Activated B cell treated with CpG ODN at 0.5 μM for 24 hours (primary cell): ENCODE measurements at places on chromosomes 6 and 20.

- DNase-seq, result no peak
Observed at GRCh38 chr20:44714701-44715498, at the start of gene CCN5. TSS of gene CCN5 (plus strand) at chr20:44715369. CDS start at chr20:44715391, 22 bp downstream.

GRCh38 chr20:24993337-24994185 lies 1.0 kb upstream of the APMAP start:
- no peak for DNase-seq

- no peak for DNase-seq
Observed at GRCh38 chr20:37781626-37782025, 87.8 kb downstream of the CTNNBL1 start.

DNA sequence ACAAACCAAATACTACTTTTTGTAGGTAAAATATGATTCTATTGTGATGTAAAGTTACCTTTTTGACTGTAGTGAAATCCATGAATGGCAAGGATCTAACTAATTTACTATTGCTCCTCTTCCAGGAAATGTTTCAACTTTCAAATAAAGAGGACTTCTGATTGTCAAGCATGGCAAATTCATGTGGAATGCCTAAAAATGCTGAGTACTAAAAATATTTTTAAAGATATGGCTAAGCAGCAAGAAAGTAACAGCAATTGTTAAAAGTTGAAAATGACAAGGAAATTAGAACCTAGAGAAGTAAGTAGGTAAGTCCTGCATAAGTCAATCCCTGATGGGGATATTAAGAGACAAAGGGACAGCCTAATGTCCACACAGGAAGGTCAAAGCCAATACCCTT lies 126.0 kb downstream of the BACH2 start:
- DNase-seq, result no peak

DNA sequence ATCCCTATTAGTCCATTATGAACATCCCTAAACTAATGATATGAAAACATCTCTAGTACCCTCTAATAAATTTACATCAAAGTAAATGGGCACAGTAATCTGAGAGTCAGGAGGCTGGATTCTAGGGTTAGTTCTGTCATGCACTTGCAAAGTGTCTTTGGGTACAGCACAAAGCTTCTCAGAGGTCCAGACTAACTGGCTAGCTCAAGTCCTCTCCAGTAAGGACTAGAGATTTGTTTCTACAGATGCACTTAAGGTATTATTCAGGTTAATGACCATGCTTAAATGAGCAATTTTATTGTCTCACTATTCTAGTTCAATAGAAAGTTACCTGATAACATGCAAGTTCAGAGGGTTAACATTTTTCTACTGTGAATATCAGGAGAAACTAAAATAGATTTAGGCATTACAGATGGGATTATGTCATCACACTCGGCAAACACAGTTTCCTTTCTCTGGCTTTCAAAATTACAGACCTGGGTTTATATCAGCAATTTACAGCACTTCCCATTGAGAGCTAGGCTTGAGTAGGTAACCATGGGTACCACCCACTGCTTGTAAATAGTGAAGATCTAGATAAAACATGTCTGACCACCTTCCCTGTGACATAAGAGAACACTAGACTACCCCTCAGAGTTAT lies 402.9 kb upstream of the RUNX2 start:
- DNase-seq, result no peak

DNA sequence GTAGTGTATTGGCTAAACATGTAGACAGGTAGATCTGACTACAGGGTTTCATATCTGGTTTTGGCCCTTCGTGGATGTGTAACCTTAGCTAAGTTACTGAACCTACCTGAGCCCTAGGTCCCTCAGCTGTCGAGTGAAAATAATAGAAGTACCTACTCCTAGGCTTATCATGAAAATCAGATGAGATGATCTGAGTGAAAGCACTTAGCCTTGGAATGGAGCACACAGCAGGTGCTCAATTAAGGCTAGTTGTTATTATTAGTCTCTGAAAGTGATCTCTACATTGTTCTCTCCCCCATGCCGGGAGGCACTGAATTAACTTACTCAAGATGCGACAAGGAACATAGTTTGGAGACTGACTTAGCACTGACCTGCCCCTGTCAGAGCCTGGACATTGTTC lies 174.7 kb upstream of the ZNF217 start:
- DNase-seq, result no peak

DNA sequence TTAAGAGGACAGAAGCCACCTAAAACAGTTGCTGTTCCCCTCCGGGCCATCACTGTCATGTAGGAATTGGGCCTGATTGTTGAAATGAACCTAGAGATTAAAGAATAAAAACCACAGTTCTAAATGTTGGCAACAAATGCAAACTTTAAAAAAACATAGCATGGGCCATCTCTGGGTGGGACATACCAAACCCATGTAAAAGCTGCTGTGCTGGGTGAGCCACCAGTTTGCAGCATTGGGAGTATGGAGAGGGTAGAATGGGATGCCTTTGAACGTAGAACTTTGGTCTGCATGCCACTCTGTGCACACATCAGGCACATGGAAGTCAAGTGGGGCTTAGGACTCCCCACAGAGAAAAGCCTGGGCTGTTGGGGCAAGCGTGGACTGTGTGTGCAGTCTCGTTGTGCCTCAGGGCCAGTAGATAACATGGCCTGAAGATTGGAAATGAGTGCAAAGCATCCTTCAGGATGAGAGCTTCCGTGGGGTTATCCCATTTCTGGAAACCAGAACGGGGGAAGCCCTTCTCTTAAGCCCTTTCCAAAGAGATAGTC lies 28.1 kb downstream of the EPB41L1 start:
- DNase-seq, result no peak

DNA sequence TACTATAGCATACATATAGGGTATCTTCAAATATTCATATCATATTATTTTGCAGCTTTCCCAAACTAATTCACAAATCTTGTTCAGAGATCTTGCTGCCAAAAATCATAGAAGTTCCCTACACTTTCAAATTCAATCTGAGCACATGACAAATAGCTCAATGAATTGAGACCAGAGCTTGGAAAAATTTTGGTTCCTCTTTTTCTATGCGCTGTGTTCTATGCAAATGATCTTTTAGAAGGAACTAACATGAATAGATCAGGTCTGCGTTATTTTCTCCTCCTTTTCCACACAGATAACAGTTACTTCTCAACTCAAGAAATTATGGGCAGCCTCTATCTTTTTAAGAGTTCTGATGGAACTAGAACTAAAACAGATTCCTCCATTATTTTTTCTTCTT lies 316.3 kb downstream of the ARHGAP18 start:
- no peak for DNase-seq

- no peak for DNase-seq
Observed at GRCh38 chr6:157230910-157231309, 92.4 kb downstream of the TMEM242 start.

DNA sequence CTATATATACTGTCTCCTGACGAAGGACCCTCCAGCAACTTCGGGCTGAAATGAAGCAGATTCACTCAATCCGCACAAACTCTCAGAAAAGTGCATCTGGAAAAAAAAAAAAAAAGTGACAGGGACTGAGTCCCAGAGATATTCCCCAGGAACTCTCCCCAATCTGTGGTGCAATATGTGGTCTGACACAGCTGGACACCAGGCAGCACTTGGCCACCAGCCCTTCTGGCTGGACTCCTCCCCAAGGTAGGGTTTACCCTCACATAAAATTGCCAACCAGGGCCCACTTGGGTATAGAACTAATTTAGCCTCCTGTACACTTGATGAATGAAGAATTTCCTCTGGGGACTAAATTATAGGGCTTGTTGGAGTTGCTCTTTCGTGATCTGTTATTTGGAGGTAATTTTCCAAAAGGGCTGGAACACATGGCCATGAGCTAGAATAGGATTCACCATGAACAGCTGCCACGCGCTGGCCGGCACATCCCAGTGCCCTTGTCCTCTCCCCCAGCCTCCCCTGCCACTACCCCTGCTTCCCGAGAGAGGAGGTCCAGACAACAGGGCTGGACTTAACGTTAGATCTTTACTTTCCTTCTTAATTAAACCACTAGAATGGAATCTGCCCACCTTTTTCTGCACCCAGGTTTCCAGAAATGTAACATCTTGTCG lies 379.2 kb downstream of the BMP2 start:
- no peak for DNase-seq

GRCh38 chr6:143999406-143999805 lies 8.7 kb downstream of the PLAGL1 start:
- no peak for DNase-seq

DNA sequence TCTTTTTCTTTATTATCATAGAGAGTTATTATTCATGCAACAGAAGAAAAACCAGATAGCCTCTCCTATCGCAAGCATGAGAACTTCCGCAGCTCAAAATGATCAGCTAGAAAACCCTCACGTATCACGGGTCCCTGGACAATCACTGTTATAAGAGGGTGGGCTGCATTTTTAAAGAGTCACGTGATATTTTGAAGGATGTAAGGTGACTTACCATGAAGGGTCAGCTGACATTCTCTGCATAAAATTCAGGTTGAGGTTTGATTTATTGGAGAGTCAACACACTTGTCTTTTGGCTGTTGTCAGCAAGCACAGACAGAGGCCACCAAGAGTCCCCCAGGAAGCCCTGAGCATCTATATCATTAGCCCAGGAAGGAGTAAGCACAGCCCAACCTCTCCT lies 39.5 kb downstream of the ID4 start:
- no peak for DNase-seq

GRCh38 chr6:144284783-144285547 lies at the start of gene UTRN:
TSS of gene UTRN (plus strand) at chr6:144285335. CDS start at chr6:144291829, 6,494 bp downstream.
- peak; percentile 44 for DNase-seq

DNA sequence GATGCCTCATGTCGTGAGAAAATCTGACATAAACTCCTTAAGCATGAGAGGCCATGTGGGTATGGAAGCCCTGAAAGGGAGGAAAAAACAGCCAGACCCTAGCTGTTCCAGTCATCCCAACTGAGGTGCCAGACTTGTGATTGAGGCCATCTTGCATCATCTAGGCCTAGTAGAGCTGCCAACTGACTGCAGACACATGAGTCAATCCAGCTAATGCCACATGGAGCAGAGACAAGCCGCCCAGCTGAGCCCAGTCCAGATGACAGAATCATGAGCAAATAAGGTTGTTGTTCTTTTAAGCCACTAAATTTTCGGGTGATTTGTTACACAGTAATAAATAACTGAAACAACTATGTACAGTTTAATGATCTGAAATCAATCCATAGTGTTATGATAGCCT lies 680.9 kb downstream of the MAFB start:
- DNase-seq, result no peak

- no peak for DNase-seq
Observed at GRCh38 chr6:41648070-41648585, 9.9 kb downstream of the MDFI start.

DNA sequence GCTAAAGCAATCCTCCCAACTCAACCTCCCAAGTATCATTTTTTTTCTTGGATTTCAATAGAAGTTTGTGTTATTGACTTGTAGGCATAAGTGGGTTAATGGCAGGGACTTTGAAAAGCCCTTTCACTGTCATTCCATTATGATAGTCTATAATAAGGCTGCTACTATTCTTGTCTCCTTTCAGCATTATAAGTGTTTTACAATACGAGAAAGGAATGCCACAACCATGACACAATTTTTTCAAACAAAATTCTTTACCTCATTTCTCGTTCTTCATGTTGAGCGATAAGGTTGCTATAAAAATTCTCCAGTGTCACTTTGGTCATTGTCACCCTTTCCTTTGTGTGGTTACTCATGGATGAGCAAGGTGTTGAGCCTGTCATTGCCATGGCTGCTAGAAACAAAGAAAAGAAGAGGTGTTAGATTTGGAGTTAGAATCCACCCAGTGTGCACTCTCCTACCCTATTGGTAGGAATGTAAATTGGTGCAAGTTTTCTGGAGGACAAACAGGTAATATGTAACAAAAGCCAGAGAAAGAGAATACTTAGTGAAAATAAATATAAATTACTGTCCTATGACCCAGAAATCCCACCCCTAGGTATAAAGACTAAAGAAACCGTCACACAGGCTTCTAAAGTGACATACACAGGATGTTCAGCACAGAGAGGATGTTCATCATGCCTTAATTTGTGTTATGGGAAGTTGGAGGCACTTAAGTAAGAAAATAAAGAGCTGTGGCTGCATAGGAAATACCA lies 7.3 kb downstream of the STK38 start:
- DNase-seq, result no peak

GRCh38 chr6:139154881-139155547 lies 20.1 kb downstream of the HECA start:
- DNase-seq, result no peak

- DNase-seq, result no peak
Observed at GRCh38 chr6:144344646-144345045, 59.5 kb downstream of the UTRN start.

DNA sequence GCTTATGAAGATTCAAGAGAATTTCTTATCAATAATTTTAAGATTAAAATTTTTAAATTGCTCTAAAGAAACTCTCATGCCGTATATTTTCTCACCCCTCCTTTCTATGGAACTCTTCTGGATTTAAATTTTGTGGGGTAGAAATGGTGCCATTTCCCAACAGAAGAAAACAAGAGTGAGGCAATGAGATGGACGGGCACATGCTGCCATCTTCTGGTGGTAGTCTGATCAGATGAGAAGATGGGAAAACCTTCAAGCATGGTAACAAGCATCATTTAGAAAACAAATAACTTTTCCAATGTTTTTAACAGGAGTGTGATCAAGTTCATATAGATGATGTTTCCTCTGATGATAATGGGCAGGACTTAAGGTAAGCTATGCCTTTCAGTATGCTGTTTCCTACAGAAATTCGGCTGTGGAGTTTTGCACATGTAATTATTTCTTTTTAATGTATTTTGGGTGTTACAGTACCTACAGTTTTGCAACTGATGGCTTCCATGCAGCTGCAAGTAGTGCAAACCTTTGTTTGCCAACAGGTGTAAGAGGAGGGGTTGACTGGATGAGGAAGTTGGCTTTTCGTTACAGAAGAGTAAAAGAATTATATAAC lies 271.4 kb downstream of the EYA4 start:
- no peak for DNase-seq

DNA sequence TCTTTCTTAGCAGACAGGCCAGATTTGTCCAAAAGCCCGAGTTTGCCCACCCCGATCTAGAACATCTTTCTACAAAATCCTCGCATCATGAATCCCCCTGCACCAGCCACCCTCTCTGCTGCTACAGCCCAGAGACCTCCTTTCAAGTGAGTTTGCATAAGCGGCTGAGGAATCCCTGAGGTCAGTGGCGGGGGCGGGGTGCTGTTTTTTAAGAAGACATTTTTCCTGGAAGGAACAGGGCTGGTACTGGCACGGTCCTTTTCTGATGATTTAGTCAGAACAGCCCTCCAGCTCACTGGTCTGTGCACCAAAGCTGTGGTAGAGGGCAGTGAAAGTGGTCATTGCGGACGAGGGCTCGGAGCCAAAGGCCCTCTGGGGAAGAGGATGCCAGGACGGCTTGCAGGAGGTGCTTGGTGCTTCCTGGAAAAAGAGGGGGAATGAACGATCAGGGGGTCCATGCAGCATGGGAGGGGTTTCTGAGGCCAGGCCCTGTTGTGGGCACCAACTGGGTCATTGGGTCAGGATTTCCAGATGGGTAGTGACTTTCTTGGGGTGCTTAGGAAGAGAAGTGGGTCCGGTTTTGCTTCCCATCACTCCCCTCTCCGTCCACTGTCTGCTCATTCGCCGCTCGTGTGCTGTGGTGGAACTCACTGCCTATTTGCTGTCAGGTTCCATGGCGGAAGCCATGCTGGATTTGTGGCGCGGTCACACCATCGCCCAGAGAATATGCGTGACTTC lies 50.4 kb downstream of the GNAS-AS1 start:
- no peak for DNase-seq
